ENCODE measurements at places on chromosomes 3 and 15.

DNA sequence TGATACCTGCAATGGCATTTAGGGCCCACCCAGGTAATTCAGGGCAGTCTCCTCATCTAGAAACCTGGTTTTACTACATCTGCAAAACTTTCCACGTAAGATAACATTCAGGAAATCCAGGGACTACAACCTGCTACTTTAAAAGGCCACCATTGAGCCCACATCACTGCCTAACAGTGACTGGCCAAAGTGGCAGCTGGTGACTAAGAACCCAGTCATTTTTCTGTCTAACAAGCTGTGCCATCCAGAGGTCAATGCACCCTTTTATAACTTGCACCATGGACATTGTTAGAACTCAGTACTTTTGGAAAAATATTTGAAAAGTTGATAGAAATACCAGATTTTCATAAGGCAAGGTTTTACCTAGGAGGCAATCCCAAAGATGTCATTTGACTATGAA lies 492.4 kb downstream of the OTOL1 start:
- no peak for DNase-seq

DNA sequence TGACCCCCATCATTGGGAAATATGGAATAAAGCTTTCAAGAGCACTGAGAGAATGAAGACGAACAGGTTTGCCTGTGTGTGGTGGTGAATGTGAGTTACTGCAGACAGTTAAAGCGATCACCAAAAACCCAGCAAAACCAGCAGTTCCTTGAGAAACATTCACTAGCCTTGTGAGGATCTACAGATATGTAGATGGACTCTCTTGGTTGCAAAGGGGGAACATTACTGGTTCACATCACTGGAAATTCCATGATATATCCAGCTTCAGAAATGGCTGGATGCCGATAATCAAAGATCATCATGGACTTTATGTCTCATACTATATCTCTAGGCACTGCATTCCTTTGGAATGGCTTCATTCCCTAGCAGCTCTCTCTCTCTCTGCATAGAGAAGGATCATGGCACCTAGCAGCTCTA lies 10.2 kb upstream of the HERC1 start:
- DNase-seq, result no peak

- DNase-seq, result no peak
Measured at GRCh38 chr15:39756806-39757522, 25.7 kb downstream of the FSIP1 start.

- DNase-seq, result no peak
Measured at GRCh38 chr15:38076786-38077185, 142.3 kb downstream of the TMCO5A start.

All from activated naive CD8-positive, alpha-beta T cell treated with anti-CD3 and anti-CD28 coated beads for 36 hours (primary cell).